DMS79 treated with DMSO at 0.1 percent for 48 hours (cell line): ENCODE measurements at places on chromosomes 16 and 17.

DNA sequence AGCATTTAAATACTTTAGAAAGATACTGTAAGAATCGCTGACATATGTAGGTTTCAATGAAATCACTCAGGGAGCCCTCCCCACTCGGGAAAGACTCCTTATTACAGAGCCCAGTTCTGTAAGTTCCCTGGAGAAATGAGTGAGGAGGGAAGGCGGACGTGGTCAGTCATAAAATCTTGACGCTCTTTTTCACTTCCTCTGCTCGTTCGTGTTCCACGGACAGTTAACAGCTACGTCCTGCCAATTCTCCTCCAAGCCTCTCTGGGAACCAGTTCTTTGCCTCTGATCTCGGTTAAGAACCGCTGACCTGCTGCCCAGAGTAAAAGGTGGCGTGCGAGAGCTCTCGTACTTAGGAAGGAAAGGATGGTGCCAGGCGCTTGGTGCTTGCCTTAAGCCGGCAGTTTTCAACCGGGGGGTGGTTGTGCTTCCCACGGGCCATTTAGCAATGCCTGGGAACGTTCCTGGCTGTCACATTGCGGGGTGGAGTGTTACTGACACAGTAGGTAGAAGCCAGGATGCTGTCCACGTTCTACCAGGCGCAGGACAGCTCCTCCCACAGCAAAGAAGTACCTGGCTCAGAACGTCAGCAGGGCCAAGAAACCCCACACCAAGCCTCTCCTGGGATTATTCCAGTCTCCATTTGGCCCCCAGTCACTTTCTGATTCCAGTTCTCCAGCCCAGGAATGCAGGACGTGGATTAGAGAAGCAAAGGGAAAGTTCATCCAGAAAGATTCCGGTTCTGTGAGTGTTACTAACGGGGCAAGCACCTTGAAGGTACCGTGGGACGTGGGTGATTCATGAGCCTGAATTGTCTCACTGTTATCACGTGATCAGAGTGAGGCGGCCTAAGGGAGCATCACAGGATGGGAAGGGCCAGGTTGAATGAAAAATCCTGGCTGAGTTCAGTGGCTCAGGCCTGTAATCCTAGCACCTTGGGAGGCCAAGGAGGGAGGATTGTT lies 87.7 kb downstream of the MRM3 start:
- DNase-seq = no peak

DNA sequence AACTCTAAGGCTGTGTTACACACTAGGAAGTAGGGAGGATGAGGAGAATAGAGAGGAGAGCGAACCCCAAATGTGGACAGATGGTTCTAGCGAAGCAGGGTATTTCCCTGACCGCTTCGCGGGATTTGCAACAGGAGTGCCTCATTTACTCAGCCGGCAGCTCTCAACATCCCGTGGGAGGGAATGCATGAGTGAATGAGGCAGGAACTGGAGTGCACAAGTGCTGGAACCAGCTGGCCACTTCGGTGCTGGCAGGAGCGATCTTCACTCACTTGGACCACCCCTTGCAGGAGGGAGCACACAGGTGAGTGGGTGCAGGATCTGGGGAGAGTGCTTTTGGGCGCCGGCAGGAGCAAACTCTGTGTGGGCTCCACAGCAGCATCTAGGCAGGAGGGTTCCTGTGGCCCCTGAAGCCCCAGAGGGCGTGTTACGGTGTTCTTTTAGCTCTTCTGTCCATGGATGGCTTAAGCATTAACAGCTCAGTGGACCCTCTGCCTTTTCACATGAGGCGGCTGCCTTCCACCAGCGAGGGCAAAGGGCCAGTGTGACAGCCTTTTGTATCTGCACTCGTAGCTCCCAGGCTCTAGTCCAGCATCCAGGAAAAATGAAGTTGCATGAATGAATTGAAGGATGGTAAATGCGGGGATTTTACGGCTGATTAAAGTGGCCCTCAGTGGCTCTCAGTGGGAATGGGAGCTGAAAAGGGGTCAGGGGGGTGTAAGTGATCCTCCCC lies 17.4 kb upstream of the ZNHIT3 start:
- peak; percentile 80 for DNase-seq

DNA sequence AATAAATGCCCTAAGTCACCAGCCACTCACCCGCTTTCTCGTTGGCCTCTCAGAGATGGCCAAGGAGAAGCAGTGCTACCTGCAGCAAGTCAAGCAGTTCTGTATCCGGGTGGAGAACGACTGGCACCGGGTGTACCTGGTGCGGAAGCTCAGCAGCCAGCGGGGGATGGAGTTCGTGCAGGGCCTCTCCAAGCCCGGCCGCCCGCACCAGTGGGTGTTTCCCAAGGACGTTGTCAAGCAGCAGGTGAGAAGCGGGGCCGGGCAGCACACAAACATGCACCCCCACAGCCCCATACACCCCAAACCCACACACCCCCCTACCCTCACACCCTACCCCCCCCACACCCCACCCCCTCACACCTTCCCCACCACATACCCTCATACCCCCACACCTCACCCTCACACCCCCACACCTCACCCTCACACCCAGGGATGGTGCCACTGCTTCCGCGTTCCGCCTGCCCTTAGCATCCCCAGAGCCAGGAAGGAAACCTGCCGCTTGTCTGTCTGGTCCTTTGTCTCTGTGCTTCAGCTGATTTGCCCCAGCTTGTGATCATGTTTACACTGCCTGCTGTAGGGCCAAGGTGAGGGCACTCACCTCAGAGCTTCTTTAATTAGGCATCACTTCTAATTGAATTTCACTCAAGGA lies 41.9 kb upstream of the ENDOV start:
- peak; percentile 4 for DNase-seq

- DNase-seq = no peak
These were observed 129.9 kb upstream of the RBL2 start for GRCh38 chr16:53304334-53304733.

DNA sequence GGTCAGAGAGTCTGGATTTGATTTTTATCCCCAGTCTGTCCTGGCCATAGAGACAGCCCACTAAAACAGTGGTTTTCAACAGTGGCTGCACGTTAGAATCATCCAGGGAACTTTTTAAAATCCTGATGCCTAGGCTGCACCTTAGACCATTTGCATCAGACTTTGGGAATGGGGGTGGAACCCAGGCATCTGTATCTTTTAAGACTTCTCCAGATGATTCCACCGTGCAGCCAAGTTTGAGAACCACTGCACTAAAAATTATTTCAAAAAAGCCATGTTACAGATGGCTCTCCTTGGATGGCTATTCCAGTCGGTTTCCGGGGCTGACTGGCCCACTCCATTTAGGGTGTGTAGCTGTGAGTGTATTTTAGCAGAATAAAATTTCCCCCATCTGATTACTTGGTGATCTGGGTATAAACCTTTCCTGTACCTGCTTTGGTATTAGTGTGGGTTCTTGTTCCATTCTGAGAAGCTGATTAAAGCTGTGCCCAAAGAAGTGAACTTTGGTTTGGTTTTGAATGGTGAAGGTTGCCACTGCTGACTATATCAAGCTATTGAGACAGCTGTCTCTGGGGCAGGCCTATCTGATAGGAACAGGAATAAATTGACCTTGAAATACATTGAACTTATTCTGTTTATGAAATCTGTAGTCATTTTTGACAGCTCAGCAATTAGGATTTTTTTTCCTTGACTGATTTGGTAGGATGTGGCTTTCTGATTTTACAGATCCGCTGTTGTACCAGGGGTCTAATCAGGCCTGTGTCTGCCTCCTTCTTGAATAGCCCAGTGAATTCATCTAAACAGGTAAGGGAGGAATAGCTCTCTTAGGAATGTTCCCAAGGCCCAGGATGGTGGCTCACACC lies 1.3 kb downstream of the ATP5MC1 start:
- no peak for DNase-seq

GRCh38 chr16:84324434-84325262 lies 30.0 kb downstream of the WFDC1 start:
- DNase-seq = no peak

DNA sequence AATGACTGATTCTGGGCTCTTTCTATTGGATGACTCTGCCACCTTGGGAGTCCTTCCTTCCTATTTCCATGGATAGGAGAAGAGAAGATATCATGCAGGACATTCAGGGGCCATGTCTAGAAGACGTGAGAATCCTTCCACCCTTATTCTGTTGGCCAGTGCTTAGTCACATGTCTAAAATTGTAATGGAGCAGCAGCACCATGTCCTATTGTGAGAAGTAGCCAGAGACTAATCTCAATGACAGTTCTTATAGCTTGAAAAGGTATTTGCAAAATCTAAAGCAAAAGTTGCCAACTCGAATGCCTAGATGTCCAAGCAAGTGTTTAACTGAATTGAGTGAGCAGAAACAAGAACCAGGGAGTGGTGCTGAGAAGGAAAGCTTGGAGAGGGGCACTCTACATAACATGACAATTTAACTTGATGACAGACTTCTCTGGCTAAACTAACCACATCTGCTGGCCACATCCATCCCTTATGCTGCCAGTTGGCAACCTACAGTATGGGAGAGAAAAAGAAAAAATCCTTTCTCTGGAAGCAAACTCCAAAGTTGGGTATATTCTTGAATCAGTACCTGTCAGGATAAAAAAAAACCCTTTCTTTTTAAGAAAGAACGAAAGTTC lies 225.7 kb downstream of the CDH13 start:
- no peak for DNase-seq

DNA sequence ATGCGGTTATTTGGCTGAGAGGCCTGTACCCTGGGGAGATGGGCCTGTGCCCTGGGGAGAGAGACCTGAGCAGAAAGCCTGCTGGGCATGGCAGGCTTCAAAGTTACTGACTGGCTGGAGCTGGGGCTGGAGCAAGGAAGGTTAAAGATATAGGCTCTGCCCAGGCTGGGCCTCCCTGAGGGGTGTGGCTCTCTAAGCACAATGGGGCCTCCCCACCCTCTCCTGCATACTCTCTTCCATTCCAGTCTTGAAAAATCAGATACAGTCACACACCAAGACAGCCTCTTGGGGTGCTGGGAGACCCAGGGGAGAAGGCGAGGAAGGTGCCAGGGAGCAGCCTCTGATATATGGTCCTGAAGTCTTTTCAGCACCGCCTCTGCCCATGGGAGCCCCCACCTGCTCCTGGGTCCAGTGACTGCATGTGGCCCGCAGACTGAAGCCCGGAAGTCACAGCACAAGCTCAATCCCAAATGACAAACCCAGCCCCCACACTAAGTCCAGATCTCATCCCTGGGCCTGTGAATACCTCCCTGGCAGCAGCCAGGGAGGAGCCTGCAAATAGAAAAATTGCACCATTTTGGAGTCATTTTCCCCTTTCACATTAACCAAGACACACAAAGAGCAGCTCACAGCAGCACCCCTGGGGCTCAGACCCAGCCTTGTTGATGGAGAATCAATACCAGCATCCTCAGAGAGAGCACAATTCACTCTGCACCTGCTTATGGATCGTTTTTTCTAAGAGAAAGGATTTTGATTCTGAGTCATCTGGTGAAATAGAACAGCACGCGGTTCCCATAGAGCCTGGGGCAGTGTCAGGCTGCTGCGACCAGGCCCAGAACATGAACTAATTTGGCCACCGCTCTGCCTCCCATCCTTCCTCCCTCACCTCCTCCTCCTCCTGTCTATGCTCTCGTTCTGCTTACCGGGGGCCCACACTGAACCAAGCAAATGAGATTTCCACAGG lies 25.6 kb upstream of the CACNG1 start:
- DNase-seq = no peak

DNA sequence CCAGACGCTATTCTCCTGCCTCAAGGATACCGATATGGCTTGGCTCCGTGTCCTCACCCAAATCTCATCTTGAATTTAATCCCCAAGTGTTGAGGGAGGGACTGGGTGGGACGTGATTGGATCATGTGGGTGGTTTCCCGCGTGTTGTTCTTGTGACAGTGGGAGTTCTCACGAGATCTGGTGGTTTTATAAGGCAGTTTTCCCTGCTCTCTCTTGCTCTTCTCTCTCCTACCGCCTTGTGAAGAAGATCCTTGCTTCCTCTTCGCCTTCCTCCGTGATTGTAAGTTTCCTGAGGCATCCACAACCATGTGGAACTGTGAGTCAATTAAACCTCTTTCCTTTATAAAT lies 43.9 kb upstream of the ZCCHC14 start:
- DNase-seq = no peak

GRCh38 chr17:50123649-50124349 lies 6.2 kb downstream of the SAMD14 start:
- DNase-seq = no peak

- DNase-seq = no peak
These were observed 990.7 kb upstream of the RBFOX1 start for GRCh38 chr16:6341981-6342380.

DNA sequence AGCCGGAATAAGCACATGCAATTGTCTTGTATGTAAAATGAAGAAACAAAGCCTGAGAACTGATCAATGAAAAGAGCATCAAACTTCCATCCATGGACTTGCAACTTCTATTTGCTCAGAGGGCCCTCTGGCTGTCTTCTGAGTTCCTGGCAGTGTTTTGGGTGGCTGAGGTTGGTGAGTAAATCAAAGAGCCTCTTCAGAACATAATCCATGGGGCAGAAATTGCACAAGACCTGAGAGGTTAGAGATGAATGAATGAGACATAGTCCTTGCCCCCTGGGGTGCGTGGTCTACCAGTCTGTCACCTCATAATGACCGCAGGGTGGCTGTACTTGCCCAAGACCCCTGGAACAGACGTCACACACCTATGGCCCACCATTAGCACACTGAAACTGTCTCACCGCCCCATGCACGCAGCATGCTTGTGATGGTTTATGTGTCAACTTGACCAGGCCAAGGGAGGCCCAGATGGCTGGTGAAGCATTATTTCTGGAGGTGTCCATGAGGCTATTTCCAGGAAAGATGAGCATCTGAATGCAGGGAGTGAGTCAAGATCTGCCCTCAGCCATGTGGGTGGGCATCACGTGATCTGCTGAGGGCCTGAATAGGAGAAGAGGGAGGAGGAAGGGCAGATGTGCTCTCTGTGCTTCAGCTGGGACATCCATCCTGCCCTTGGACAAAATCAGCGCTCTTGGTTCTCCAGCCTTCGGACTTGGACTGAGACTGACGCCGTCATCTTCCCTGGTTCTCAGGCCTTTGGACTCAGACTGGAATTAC lies 8.3 kb downstream of the PIK3R6 start:
- DNase-seq = no peak

- DNase-seq = no peak
These were observed 1.2 kb downstream of the HSDL1 start for GRCh38 chr16:84143784-84144199.

GRCh38 chr17:81422776-81423697 lies 27.8 kb downstream of the BAHCC1 start:
- no peak for DNase-seq
